ENCODE measurements at places on chromosomes 2 and 18.

DNA sequence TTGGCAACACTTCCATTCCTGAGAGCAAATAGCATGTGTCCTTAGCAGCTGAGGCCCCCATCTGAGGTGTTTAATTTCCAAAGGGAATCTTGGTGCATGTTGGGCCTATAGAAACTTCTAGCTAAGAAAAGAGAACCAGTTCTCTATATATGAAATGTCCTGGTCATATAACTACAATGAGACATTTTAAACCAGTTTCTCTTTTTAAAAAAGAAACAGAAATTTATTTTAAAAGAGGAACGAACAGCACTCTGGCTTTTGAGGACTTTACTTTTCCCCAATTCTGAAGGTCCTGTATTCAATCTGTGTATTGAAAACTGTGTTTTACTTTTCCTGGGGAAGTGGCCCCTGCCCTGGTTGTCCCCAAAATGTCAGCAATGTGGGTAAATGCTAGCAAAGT lies 309.5 kb upstream of the STON1 start:
- no peak for DNase-seq

- no peak for DNase-seq
Measured at GRCh38 chr18:80194874-80195570, 52.3 kb downstream of the PARD6G start.

DNA sequence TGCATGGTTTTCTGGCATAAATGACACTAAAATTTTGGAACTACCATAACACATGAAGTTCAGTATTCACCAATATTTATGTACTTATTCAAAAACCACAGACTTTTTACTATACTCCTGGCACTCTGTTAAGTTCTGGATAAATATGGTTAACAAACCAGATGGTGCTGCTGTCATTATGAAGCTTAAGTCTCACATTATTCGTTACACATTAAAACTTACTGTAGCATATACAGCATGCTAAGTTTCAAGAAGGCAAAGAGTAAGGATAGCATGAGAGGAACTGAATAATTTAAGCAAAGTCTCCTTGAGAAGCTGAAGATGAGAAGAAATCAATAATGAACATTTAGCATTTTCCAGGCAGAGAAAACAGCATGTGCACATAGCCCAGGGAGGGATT lies 929.5 kb downstream of the NRXN1 start:
- DNase-seq: no peak

DNA sequence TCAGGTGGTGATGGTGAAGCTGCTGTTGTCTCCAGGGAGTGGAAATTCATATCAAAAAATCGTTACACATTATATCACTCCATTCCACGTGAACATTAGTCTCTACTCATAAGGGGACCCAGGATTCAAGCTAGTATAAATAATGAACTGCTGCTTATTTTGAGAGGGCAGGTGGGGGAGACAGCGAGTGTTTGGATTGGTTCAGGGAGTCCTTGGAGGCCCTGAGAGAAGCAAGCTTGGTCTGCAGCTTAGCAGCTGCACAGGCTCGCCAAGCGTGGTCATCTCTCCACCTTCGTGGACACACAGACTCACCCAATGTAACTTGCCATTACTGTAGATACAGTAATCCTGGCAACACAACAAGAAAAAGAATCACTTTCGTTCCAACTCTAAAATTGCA lies 177.6 kb downstream of the ZNF521 start:
- DNase-seq: no peak

GRCh38 chr2:98469862-98470544 lies 25.3 kb downstream of the INPP4A start:
- no peak for DNase-seq

DNA sequence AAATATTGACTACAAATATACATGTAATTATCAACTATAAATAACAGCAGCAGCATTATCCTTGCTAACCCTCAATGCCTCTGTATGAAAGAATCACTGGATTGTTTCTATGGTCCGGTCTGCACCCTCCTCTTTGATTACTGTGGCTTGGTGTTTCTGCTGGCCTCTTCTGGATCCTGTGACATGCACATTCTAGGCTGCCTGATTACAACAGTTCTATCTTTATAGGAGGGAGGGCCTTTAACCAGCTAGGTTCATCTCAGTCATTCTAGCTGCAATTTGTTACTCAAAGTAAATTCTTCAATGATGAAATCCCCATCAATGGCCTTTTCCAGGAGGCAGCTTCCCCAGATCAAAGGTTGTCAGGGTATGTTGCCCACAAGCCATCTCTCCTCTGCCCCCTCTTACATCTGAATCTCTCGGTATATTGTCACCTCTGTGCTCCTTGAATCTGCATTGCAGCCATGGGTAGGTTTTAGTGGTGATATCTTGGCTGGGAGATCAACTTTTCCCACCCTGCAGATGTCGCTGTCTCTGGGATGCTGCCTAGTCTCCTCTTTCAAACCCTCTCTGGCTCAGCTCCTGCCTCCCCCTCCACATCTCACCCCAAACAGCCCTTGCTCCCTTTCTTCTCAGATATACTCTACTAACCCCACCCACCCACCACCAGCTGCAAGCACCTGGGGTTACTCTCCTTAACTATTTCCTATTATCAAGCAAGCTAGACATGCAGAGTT lies 106.2 kb upstream of the BZW1 start:
- no peak for DNase-seq

- no peak for DNase-seq
Measured at GRCh38 chr2:61492476-61492875, 21.6 kb upstream of the USP34 start.

DNA sequence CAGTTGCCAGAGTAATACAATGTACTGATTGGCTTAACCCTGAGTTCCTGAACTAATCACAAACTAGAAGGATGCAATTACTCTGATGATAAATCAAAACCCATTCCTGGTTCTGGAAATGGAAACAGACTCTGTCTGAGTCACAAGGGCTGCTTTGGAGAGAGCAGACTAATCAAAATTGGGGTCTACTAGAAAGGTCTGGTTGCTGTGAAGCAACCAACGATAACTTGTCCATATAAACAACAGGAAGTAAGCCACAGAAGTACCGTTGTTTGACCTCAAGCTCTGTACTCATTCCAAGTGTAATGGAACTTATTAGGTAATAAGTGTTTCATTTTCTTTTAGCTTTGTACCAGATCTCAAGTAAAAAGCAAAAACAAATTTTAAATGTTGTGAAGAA lies 49.7 kb downstream of the RASGRP3 start:
- no peak for DNase-seq

DNA sequence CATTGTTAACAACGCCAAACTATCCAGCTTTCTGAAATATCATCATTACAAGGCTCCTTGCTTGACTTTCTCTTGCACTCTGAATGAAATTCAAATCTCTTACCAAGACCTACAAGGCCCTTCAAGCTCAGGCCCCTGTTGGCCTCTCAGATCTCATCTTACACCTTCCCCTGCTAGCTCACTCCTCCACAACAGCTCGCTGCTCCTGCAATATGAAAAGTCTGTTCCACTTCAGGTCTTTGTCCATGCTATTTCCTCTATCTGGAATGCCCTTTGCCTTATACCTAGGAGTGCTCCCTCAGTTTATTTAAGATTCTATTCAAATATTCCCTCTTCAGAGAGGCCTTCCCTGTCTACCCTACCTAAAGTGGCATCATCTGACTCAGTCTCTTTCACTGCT lies 91.7 kb downstream of the SESTD1 start:
- no peak for DNase-seq

DNA sequence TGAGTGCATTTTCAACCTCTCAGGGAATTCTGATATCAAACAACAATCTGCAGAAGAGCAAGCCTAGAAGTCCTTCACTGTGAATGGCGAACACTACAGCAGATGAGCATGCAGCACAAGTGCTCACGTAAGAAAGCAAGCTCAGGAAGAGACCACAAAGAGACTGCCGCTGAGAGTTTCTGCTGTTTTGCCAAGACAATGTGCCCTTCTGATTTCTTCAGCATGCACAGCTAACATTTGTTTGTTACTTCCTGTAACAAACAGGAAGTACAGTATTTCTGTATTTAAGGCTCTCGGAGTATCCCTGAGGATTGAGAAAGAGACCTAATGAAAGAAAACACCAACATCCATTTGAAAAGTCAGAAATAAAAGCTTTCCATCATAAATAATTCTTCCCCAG lies 45.9 kb downstream of the MBOAT2 start:
- no peak for DNase-seq

GRCh38 chr2:223635080-223635479 lies 32.9 kb upstream of the SCG2 start:
- no peak for DNase-seq

- DNase-seq: no peak
Measured at GRCh38 chr18:37913051-37913450, 347.5 kb upstream of the CELF4 start.

DNA sequence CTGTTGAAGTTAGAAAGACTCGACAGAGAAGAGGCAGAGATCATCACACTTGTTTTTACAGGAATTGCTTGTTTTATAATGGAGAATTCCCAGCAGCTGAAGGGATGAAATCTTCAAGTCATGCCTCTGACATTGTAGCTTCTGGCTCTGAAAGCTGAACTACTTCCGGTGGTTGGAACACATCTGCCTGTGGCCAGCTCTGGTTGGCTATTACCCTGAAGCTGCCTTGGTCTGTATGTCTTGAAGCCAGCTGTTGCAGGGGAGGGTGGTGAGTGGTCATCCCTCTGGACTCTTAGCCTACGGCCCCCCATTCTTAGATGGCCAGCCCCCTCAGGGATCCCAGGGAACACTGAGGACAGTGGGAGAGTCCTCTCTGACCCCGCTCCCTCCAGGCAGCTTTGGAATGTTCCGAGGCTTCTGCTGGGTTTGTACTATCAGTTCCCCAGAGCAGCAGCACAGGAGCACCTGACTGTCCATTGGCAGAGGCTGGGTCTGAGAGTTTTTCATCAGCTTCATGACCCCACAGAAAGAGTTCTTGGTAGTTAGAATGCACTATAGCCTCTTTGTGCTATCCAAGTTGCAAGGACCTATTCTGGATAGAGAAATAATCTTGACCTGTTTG lies 87.4 kb upstream of the CAPN13 start:
- no peak for DNase-seq

DNA sequence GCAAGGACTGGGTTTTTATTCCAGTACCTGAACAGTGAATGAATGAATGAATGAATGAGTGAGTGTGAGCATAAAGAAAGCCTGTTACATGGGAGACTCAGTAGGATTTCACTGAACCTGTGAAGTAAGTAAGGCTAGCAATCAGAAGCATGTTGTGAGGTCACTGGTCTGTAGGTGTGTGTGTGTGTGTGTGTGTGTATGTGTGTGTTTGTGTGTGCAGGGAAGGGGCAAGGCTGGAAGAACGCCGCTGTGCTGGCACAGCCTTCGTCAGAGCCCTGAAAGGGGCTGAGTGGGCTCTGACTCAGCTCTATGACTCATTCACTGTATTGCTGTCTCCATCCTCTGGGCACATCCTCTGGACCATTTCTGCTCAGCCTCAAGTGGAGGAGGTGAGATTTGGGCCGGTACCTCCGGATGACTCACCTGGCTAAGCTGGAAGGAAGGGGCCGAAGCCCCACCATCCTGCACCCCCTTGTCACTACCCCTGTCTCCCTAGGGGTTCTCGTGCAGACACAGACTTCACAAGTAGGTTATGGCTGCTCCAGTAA lies 51.4 kb upstream of the MRPL33 start:
- DNase-seq: no peak

- no peak for DNase-seq
Measured at GRCh38 chr2:30663321-30663720, 143.9 kb downstream of the CAPN13 start.

GRCh38 chr2:173164396-173164795 lies 88.8 kb downstream of the MAP3K20 start:
- DNase-seq: no peak

- DNase-seq: no peak
Measured at GRCh38 chr18:36176711-36177110, 10.6 kb upstream of the MOCOS start.

DNA sequence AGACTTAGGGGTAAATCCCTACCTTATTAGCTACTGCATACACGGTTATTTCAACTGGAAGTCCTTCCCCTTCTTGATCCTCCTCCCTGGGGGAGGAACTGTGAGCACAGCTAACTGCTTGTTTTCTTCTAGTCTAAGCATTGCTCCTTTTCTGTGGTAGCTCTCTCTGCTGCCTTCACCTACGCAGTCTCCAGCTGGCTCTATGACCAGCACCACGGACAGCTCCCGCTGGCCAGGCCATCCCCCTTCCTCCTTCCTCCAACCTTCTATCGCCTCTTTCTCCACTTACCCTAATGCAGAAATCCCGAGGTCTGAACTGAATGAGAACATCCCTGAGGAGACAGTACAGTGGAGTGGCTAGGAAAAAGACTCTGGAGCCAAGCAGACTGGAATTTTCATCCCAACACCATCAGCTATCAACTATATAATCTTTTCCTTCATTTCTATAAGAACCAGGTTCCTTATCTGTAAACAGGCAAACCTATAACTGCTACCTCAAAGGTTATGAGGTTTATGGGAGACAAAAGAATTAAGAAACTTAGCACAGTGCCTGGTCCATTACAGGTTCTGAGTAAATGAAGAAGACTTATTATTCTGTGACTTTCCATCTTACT lies 4.7 kb upstream of the CFAP65 start:
- DNase-seq: no peak

- DNase-seq: no peak
Measured at GRCh38 chr2:230244211-230244610, 18.7 kb downstream of the SP140 start.

- no peak for DNase-seq
Measured at GRCh38 chr2:121532894-121533293, 2.2 kb downstream of the RNU4ATAC start.

DNA sequence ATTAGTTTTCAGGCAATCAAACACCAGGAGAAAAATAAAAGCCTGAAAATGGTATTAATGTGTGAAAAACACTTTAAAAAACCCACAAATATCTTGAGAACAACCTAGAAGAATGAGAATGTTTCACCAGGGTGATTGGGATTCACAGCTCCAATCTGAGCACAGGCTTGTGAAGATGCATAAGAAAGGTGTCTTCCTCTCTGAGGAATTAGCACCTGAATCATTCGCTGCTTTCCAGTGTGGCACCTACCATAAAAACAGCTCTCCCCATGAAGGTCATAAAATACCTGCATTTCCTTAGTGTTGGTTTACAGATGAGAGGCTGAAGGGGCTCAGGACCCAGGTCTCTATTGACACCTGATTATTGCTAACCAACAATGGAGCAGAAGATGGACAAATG lies 499.7 kb upstream of the KLHL29 start:
- no peak for DNase-seq

DNA sequence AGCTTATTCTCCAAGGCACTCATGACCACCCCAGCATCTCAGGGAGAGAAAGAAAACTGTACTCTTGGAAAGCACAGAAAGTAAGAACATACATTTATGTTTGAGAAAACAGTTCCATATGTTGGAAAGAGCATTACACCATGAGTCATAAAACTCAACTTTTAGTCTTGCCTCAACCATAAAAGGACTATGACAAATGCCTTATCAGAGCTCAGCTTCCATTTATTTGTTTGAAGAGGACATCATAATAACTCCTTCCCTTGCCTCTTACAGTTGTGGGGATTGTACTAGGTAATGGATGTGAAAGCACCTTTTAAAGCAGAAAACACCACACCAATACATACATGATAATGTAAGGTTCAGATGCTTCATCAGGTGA lies 370.8 kb downstream of the LNPK start:
- DNase-seq: no peak

- DNase-seq: no peak
Measured at GRCh38 chr2:101812226-101812625, 114.7 kb downstream of the MAP4K4 start.

GRCh38 chr18:25074925-25075324 lies 277.0 kb downstream of the ZNF521 start:
- no peak for DNase-seq

GRCh38 chr2:51003345-51004192 lies 28.4 kb downstream of the NRXN1 start:
- no peak for DNase-seq
